Activated CD4-positive, CD25-positive, alpha-beta regulatory T cell treated with anti-CD3 and anti-CD28 coated beads, Interleukin-2, amount 50 U/mL, for 16 hours (primary cell): ENCODE measurements at places on chromosomes 1 and 21.

DNA sequence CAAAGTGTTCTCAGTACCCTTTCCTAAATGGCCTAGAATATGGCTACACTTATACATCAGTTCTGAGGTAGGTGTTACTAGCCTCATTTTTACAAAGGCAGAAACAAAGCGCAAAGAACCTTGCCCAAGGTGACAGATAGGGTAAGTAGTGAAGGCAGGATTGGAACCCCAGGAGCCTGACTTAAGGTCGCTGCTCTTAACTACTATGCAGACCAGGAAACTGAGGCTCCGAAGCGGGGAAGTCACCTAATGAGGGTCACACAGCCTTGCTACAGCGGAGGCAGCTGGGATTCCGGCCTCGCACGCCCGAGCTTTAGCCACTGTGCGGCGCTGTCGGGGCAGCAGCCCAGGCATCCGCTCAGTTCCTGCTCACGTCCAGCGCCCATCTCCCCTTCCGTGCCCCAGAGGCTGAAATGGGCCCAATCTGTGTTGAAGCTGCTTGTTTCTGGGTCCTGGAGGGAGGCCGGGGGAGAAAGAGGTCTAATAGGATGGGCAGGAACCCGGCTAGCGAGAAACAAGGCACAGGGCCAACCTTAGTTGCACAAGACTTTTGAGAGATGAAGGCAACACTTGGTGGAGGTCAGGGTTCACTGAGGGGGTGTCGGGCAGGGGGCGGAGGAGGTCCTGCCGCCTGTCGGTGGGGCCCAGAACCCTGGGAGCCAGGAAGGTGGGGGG is 1.4 kb upstream of the FOXD2 start:
- peak; percentile 58 for DNase-seq

DNA sequence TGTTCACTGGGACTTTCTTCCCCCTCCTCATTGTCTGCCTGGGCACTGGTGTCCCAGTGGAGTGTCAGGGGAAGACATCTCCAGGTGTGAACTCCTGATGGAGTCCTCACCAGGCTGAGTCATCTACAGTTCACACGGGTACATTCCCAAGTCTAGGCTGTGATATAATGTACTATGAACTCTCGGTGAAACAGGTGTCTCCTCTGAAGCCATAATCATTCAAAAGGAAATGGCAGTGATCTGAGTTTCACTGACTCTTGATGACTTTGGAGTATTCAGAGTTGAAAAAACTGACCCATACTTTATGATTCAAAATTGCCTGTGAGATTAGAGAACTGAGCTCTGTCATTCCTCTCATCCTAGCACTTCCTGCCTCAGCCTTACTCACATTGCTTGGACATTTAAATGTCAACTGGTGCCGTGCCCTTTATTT is 9.1 kb downstream of the LAMC2 start:
- DNase-seq = no peak

GRCh38 chr1:200457810-200458209 is 48.0 kb upstream of the ZNF281 start:
- DNase-seq = no peak

GRCh38 chr21:36694593-36695282 is 4.2 kb upstream of the SIM2 start:
- DNase-seq = no peak

- peak; percentile 17 for DNase-seq
Observed at GRCh38 chr1:115112496-115113375, 23.4 kb upstream of the TSPAN2 start.

DNA sequence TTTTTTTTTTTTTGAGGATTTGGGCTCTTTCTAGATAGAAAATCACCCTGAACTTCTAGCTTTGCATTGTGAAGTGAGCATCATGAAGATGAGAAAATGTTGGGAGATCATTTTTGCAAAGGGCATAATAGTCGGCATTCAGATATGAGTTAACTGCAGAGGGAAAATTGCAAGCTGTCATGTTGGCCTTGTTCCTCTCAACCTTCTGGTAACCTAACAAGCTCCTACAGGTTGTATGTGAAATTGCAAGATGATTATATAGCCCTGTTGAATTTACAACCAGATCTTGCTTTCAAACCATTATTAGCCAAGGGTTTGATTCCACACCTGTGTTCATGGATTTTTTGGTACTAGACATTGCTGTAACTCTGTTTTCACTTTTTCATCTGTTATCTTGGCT is 2.2 kb downstream of the ELOA start:
- DNase-seq = no peak

DNA sequence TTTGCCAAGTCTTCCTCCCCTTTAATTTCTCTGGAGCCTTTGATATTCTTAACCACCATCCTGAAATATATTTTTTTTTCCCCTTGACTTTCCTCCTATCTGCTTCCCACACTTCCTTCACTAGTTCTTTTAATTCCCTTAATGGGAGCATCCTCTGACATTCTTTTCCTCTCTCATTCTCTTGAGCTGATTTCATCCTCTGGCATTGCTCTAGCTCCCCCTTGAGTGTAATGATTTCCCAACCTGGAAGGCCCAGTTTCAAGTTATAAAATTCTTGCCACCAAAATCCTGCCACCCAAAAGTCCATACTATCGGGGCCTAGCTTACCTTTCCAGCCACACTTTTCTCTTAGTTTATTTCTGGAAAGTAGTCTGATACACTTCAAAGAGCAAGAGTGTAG is 39.5 kb upstream of the UBE2U start:
- no peak for DNase-seq

DNA sequence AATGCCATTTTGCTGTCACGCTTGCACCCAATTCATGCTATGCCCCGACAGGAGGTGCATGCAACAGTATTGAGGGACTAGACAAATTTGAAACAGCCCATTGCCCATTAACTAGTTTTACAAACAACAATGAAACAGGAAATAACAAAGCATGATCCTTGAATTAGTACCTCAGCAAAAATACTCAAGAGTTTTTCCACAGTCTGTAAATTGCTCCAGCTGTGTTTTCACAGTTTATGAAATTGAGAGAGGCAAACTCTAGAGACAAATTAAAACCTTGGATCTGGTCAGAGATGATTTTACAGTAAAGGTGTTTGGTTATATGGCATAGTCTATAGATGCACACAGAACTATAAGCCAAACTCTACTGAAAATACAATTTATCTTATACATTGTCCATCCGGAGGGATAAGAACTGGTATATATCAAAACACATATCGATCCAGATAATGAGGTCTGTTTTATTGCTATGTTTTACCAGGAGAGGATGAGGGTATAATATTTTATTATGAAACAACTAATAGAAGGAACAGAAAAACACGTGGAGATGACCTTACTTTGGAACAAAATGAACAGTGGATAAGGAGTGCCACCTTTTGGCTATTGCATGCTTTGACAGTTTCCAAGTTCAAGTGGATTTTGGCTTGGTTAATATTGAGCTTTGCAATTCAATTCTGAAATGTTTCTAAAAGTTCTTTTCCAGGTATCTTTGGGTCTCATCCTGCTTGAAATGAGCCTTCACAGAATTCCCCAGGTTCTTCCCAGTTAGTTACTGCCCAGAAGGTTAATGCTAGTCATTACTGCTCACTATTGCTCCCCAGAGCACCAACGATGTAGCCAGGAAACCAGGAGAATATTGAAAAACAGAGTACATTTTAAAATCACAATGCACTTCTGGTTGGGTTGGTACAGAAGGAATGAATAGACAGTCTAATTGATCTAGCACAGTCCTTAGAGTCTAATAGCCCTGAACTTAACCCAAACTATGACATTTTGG is 45.7 kb downstream of the ZC3H11B start:
- no peak for DNase-seq

DNA sequence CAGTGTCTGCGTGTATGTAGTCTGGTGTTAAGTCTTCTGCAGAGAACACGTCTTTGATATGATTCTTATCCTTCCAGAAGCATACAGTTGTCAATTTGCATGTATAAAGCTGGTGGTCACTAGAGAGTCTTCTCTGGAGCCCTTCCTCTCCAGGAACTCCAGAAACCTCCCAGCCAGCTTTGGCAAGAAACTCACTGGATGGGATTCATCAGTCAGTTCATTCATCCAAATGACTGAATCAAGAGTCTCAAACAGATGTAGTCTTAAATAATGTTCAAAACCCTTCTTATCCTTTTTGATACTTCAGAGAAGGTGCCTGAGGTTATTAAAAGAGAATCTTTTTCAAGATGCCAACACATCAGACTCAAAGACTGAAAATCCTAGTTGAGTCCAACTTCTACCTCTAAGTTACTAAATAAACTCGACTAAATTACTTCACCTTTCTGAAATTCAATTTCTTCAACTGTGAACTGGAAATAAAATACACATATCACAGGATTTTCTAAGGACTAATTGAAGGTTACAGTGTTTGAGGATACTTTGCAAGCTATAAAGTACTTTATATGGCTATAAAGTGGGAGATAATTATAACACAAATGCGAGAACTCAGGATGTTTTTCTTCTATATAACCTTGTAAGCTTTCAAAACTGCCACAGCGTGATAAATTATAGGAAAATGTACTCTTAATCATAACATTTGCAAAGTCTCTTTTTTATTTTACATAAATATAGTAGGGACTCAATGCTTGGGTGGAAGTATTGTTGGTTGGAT is 252.4 kb downstream of the FGGY start:
- no peak for DNase-seq
